Stimulated activated CD8-positive, alpha-beta memory T cell treated with anti-CD3 and anti-CD28 coated beads, Interleukin-7, amount 100 ng/mL, for 1 hour (primary cell): ENCODE measurements at places on chromosomes 7 and 10.

DNA sequence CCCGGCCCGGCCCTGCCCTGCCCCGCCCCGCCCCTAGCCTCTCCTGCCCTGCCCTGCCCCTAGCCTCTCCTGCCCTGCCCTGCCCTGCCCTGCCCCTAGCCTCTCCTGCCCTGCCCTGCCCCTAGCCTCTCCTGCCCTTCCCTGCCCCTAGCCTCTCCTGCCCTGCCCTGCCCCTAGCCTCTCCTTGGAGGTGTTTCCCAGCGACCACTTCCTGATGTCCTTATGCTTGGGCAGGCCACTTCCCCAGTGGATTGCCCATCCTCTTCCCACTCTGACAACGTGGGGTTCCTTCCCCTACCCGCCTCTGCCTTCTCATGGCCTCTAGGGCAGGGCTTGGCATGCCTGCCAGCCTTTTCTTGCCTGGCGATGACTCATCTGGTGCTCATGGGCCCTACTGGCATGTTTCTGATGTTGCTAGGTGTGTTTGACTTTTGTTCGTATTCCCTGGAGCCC is 21.2 kb downstream of the PRXL2A start:
- no peak for DNase-seq

DNA sequence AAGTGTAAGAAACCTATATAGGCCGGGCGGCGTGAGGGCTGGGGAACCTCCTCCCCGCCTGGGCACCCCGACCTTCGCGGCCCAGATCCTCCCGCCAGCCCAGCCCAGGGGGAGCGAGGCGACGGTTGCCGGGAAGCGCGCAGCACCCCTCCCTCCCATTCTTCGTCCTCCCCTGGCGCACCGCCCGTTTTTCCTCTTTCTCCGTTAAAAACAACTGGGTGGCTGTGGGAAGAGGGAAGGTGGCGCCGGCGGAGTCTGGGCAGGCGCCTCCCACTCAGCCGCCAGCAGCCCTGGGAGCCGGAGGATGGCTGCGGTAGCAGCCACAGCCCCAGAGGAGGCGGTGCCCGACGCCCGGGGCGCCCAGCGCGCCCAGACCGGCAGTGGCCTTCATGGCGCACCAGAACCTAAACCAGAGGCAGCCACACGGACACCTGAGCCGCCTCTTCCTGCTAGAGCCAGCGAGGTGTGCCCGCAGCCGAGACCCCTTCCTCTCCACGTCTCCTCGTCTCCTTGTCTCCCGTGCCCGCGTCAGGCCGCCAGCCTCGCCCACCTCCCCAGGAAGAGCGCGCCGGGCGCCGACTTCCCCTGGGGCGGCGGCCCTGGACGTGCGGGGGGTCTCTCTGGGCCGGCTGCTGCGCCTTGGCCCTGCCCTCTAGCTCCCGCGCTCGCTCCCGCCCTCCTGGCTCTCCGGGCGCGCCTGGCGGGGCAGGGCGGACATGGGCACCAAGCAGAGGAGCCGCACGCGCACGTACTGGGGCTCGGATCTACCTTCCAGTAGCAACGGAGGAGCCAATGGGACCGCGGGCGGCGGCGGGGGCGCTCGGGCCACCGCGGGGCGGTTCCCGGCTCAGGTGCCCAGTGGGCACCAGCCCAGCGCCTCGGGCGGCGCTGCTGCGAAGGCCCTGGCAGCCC is 32.8 kb upstream of the SFTPD start:
- no peak for DNase-seq

GRCh38 chr7:42883950-42884349 is 27.9 kb downstream of the C7orf25 start:
- DNase-seq: no peak

- no peak for DNase-seq
Measured at GRCh38 chr10:14736043-14736442, 38.7 kb downstream of the FAM107B start.

DNA sequence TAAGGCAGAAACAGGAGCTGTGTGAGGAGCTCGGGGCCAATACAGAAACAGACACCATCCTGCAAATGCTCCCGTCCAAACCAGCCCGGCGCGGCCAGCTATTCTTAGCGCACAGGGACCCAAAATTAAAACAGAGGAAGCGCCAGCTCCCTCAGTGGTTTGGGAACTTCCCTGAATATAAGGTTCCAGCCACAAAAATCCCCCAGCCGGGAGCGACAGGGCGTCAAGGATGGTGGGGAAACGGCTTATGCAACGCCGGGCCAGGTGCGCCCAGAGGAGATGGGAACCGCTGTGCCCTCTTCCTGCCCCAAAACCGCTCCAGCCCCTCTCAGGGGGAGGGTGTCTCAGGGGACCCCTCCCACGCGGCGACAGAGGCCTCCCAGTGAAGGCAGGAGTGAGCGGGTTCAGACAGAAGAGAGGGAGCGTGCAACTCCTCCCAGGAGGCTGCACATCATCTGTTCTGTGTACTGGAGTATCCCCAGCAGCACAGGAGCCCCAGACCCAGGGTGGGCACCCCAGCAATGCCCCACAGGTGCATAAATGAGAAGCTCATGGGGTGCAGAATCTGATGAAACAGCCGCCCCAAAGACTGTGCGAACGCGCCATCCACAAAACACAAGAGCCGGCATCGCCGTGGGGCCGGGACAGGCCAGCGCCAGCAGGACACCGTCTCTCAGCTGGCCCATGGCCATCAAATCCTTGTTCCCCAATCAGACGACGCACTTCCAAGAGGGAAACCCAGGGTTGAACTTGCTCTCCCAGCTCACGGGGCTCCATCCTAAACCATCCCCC is 73.9 kb upstream of the PDGFA start:
- no peak for DNase-seq

- no peak for DNase-seq
Measured at GRCh38 chr10:24438800-24439199, 229.9 kb downstream of the KIAA1217 start.

DNA sequence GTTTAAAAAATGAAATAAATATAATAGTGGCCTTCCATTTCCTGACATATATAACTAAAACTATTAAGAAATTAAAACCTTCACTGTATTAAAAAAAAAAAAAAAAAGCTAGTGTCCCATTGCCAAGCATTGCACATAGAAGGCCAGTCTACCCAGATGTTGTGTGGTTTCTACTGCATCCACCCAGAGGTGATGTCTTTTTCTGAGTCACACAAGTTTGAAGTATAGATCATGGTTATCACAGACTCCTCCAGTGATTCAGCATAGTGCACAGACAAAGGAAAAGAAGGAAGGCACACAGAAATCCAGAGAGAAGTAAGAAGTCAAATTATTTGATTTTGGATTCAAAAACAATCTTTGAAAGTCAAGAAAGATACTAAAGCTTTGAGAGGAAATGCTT is 429.0 kb downstream of the ETV1 start:
- DNase-seq: no peak

DNA sequence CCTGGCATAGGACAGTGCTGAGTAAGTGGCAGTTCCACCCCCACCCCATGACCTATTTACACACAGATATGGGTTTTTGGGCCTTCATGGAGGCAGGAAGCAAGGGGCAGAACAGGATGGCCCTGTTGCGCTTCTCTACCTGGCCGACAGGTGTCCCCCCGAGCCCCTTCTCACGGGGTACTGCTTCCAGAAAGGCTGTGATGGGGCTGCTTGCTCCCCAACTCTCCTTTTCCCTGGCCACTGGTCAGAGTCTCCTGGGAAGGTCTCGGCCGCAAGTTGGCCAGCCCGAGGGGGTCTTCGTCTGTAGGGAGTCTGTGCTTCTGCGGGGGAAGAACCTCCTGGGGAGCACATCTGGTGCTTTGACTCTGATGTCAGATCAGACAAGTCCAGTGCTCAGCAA is 139.8 kb upstream of the TNS3 start:
- DNase-seq: no peak

- no peak for DNase-seq
Measured at GRCh38 chr7:96532428-96532935, 177.2 kb downstream of the SEM1 start.

- DNase-seq: no peak
Measured at GRCh38 chr10:9621216-9621615, 1396.5 kb upstream of the CELF2 start.

DNA sequence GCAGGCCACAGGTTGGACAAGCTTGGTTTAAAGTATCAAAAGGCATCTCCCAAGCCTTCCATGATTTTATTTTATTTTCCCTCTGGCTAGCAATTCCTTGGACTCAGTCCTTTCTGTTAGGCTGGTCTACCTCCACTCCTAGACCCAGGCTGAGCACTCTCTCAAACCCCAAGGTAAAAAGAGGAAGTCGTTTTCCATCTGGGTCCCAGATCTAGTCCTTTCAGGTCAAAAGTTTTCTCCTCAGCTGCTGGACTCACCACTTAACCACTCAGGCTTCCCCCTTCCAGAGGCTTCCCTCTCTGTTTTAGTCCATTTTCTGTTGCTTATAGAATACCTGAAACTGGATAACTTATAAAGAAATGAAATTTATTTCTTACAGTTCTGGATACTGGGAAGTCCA is 252.3 kb upstream of the MKLN1 start:
- DNase-seq: no peak

DNA sequence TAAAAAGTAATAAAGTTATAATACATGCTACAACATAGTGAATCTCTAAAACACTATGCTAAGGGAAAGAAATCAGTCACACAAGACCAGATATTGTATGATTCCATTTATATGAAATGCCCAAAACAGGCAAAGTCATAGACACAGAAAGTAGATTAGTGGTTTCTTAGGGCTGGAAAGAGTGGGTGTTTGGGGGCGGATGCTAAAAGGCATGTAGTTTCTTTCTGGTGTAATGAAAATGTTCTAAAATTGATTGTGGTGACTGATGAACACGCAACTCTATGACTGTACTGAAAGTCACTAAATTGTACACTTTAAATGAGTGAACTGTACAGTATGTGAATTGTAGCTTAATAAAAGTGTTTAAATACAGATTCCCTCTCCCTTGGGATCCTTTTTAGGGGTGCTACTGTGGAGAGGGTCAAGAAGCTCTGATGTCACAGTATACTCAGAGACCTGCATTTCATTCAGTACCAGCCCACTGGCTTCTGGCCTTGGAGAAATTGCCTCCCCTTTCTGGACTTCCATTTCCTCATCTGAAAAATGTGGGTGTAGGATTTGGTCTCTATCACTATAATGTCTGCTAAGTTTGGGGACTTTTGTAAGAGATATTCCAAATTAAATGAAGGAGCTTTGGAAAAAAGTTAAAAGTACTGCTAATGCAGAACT is 46.4 kb downstream of the AOAH start:
- DNase-seq: no peak

DNA sequence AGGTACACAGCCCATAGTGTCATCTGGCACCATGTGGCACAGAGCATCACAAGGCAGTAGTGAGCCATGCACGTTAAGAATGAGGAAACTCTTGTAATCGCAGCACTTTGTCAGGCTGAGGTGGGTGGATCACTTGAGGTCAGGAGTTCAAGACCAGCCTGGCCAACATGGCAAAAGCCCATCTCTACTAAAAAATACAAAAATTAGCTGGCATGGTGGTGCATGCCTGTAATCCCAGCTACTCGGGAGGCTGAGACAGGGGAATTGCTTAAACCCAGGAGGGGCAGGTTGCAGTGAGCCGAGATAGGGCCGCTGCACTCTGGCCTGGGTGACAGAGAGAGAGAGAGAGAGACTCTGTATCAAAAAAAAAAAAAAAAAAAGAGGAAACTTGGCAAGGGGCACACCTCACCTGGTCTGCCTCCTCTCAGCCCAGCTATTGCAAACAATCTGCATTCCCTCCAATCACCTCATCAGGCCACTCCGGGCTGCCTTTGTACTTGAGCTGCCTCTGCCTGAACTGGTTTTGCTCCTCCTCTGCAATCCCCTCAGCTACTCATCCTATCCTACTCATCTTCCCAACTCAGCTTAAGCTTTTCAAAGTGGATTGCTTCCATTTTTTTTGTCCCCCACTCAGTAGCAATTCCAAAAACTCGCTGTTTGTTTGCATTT is 46.0 kb upstream of the OPTN start:
- no peak for DNase-seq

GRCh38 chr7:104207731-104208420 is at the start of gene ORC5:
Gene ORC5, minus strand, starts transcription at chr7:104208013. Its CDS starts 109 bp downstream, at chr7:104207904.
- DNase-seq: peak; percentile 51

- DNase-seq: no peak
Measured at GRCh38 chr10:61588770-61589211, 73.9 kb upstream of the CABCOCO1 start.

- DNase-seq: no peak
Measured at GRCh38 chr10:98602224-98602623, 155.5 kb upstream of the HPS1 start.

DNA sequence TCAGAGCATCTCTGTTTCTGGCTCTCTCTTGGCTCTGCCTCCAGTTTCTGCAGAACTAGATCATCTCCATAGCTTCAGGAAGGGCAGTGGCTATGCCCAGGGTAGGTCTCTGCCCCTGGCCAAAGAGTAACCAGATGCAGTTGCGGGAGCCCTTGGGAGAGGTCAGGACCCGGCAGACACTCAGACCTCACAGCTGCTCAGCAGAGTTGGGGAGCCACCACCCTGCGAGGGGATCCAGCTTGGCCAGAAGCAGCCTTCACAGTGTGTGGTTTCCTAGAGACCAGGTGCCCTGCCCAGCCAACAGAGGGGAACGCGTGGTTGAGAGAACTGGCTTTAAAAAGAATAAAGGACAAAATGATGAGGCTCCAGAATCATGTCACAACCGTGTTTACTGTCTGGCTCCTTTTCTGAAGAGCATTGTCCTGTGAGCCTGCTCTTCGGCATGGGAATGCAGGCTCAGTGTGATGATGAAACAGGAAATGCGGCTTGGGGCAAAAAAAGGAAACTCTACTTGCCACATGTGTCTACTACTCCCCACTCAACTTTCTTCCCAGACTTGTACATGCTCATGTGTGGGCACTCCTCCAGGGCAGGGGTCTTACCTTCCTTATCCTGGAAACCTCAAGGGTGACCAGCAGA is 243.1 kb downstream of the INHBA start:
- DNase-seq: no peak

DNA sequence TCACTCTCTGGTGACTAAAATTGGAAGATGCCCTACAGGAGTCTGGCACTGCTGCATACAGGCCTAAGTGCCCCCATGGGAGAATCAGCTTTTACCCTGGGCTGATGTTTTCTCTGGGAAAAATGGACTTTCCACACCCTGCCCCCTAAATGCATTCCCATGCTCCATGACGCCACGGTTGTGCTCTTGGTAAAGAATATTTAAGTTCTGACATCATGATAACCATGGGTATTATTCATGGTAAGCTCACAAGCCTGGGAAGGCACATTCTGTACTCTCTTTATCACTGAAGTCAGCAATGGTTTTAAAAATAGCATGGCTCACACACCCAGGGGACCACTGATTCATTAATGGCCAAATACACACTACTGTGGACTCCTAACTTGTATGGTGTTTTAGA is 43.4 kb downstream of the HIPK2 start:
- no peak for DNase-seq

GRCh38 chr7:155667241-155667829 is 22.9 kb downstream of the RBM33 start:
- DNase-seq: no peak

- no peak for DNase-seq
Measured at GRCh38 chr7:15494711-15495110, 67.1 kb downstream of the AGMO start.
